ENCODE measurements at places on chromosomes 3 and 15.
A peak's percentile ranks its signal among the peaks of the same experiment; 100 is the strongest.

DNA sequence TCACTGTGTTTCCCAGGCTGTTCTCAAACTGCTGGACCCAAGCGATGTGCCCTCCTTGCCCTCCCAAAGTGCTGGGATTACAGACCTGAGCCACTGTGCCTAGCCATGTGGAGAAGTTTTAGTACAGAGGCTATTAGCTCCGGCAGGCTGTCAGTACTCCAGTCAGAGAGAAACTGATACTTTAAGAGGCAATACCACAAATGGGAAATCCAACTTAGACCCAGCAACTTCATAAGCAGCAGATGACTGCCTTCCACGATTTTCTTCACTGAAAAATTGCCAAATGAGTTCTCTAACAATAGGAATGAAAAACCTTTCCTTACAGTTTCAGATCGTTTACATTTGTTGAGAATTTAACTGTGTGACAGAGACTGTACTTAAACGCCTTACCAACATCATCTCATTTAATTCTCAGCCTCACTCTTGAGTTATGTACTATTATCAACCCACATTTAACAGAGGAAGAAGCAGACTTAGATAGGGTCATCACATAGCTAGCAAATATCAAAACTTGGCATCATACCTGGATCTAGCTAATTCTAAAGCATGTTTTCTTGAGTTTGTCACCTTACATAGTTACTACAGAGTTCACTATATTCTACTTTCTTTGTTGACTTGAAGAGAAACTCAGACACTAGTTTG is 127.4 kb downstream of the TCF12 start:
- no peak for DNase-seq

DNA sequence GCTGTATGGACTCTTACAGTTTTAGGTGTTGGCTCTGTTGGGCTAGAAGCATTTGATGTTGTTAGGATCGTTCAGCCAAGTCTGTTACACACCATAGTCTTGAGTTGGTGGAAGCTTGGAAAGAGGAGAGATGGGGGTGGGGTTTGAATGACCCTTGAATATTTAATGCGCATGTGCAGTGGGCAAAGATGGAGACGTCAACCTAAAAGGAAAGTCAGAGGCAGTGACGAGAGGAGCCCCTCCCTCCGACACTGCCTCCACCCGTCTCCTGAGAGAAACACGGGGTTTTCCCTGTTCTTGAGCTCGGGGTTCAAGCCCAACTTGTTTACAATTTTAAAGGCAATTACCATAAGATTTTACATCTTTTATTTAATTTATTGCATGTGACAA is 311.4 kb downstream of the SHQ1 start:
- DNase-seq, result no peak

- DNase-seq, result no peak
These were observed 162.3 kb upstream of the PDZRN3 start for GRCh38 chr3:73786998-73787397.

- no peak for DNase-seq
These were observed 114.5 kb downstream of the MEGF11 start for GRCh38 chr15:66138892-66139590.

DNA sequence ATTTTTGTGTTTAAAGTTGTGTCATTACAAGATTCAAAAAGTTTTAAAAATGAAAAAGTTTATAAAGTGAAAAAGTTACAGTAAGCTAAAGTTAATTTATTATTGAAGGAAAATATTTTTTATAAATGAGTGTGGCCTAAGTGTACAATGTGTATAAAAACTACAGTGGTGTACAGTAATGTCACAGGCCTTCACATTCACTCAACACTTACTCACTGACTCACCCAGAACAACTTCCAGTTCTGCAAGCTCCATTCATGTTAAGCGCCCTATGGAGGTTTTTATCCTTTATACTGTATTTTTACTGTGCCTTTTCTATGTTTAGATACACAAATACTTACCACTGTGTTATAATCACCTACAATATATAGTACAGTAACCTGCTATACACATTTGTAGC is 76.3 kb downstream of the DTWD1 start:
- no peak for DNase-seq

GRCh38 chr3:192259661-192260060 is 467.7 kb downstream of the FGF12 start:
- no peak for DNase-seq

DNA sequence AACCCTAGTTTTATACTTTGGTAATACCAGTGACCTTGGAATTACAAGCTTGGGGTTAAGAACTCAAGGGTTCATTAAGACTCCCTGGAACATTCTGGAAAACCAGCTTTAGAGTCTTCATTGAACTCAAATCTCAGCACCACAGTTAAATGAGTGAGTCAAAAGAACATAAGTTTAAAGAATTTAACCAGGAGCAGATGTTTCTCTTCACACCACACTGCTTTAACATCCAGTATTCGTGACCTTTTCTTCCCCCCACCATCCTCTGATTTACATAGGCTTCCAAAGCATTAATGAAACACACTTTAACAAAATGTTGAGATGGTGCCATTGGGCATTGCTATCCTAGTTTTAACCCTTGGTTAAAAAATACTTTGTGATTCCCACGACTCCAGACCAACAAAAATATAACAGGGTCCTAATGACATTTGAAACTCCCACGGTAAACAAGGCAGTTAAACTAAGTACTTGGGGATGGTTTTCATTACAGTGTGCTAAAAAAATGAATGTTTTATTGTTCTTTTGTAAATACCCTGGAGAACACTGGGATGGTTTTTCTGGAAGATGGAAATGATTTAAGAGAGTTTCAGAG is 123.9 kb downstream of the OXNAD1 start:
- DNase-seq, result no peak

- DNase-seq, result no peak
These were observed 107.7 kb upstream of the NEO1 start for GRCh38 chr15:72944565-72944964.

DNA sequence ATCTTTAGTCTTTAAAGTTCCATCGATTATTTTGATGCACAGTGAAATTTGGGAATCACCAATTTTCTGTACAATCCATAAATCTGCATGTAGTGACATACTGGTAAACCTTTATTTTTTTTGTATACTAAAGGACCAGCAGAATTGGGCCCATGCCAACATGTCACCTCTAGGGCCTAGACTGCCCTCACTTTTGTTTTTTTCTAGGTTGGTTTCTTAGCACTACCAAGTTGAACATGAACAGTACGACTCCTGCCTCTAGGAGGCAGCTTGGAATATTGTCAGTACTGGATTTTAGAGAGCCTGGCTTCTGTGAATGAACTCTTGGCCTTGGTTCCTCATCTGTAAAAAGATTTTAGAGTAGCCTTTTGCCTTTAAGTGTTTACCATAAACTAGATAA is 32.3 kb downstream of the NKIRAS1 start:
- no peak for DNase-seq

- DNase-seq, result no peak
These were observed 76.2 kb upstream of the HERC1 start for GRCh38 chr15:63909819-63910437.

DNA sequence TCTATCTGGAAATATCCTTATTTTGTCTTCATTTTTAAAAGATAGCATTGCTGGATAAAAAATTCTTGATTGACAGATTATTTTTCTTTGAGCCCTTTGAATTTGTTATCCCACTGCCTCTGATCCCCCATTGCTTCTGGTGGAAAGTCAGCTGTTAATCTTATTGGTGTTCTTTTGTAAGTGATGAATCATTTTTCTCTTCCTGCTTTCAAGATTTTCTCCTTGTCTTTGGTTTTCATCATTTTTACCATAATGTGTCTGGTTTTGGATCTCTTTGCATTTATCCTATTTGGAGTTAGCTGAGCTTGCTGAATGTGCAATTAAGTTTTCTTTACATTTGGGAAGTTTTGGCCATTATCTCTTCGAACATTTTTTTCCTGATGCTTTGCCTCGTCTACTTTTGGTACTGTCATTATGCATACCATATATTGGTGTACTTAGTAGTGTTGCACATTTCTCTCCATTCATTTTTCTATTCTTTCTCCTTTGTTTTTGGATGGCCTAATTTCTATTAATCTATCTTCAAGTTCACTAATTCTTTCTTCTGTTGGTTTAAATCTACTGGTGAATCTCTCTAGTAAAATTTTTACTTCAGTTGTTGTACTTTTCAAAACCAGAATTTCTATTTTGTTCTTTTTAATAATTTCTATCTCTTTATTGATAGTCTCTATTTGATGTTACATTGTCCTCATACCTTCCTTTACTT is 440.0 kb upstream of the PROK2 start:
- no peak for DNase-seq

- no peak for DNase-seq
These were observed 29.4 kb upstream of the PPIB start for GRCh38 chr15:64191971-64192830.

- DNase-seq, result no peak
These were observed 77.5 kb downstream of the LPP start for GRCh38 chr3:188231456-188231855.

GRCh38 chr3:189792046-189792929 is 161.1 kb downstream of the TP63 start:
- DNase-seq, result no peak

DNA sequence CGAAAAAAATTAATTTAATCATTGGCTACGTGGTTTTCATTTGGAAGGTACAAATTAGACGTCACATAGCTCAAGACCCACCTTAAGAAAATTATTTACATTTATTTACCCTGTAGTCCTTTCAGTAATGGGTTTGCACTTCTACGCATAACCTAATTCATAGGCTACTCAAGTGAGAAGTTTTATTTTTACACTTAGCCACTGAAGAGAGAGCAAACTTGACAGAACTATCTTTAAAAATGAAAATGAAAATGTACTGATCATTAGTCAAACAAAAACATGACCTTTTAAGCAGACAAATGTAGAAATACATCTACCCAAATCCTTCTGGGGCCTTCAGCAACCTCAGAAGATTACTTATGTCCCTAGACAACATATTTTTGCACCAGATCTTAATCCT is 269.4 kb upstream of the TTC14 start:
- DNase-seq, result no peak

- DNase-seq, result no peak
These were observed 163.2 kb downstream of the SYNPR start for GRCh38 chr3:63441262-63441661.

DNA sequence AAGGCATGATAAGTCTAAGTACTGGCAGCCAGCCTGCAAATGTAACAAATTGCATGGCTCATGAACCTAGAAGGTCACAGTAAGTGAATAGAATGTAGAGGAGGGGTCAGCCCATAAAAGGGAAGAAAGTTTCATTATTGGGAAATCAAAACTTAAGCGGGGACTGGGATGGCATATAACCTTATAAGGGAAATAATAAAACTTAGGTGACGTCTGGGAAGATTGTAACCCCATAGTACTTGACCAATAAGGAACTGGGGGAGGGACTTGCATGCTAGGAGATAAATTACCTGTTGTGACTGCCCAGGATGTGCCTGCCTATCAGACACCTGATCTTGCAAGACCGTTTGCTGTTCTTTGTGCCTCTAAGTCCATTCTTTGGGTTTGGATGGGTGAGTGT is 28.1 kb upstream of the MCTP2 start:
- no peak for DNase-seq

GRCh38 chr3:187931101-187931500 is 185.8 kb upstream of the BCL6 start:
- DNase-seq, result no peak

DNA sequence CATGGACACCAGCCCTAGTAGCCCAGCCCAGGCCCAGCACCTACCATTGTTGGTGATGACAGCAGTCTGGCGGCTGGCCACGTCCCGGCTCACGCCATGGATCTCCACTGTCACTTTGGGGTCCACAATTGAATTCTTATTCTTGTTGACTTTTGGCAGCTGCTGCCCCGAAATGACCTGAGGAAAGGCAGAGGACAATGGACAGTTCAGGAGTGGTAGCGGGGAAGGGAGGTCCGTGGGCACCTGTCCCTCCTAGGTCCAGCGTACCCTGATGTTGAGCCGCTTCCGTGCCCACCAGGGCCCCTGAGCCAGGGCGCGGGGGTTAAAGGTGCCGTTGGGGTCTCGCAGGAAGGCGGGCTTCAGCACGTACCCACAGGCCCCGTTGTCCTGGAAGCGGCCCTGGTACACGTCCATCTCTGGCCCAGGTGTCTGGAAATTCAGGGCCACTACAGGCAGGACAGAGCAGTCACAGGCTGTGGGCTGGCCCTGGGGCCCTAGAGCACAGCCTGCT is 17.7 kb downstream of the VILL start:
- DNase-seq, result no peak

GRCh38 chr15:75450307-75451201 is 936 bp downstream of the SIN3A start:
- peak; percentile 97 for DNase-seq

DNA sequence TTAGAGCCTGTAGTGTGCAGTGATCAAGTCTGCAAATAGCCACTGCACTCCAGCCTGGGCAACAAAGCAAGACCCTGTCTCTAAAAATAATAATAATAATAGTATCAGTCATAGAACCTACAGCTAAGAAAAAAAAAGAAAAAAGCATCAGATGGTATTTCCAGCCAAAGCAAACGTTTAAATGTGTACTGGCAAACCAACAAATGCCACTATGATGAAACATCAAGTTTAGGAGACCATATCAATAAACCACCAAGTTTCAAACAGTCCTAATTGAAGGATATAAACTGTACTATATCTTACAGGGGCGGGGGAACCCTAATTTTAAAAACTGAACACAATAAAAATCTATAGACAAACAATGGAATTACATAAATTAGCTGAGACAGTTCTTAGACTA is 6.4 kb downstream of the UBP1 start:
- no peak for DNase-seq

DNA sequence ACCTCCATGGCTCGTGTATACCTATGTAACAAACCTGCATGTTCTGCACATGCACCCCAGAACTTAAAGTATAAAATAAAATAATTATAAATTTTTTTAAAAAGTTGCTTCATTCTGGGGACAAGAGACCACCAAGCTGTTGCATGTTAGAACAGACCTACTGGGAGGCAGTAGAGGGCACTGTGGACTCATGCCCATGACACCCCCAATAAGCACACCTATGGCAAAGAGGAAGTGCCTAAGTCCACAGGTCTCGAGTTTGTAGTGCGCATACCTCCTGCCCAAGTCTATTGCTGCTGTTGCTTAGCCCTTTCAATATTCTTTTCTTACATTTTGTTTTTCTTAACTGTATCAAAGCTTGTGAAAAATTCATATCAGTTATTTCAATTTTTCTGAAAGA is 267.9 kb upstream of the THBS1 start:
- no peak for DNase-seq

DNA sequence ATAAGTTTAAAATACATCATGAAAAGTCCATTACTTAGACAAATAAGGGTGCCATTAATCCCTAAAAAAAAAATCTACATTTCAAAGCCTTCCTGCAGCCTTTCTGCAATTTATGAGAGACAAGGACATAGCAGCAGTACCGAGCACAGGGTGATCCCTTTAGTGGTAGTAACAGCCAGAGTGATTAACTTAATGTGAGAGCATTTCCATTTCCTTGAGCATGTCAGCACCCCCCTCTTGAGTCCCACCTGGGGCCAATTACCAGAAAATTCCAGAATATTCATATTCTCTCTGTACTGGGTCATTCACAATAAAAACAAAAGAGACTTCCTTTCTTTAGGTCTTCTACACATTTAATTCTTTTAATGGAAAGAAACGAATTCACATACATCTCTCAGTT is 546.9 kb upstream of the CCDC54 start:
- no peak for DNase-seq

- DNase-seq, result peak; percentile 72
These were observed 140.7 kb upstream of the MEF2A start for GRCh38 chr15:99424978-99425656.
